Stimulated activated naive CD8-positive, alpha-beta T cell treated with anti-CD3 and anti-CD28 coated beads, Interleukin-15, Interleukin-2, amounts not matched to agents 100 U/mL and 50 U/mL, for 24 hours (primary cell): ENCODE measurements at places on chromosomes 7 and 10.

- DNase-seq = no peak
Observed at GRCh38 chr10:118027397-118027796, 19.3 kb downstream of the RAB11FIP2 start.

- DNase-seq = no peak
Observed at GRCh38 chr7:27917774-27918314, 177.9 kb downstream of the TAX1BP1 start.

DNA sequence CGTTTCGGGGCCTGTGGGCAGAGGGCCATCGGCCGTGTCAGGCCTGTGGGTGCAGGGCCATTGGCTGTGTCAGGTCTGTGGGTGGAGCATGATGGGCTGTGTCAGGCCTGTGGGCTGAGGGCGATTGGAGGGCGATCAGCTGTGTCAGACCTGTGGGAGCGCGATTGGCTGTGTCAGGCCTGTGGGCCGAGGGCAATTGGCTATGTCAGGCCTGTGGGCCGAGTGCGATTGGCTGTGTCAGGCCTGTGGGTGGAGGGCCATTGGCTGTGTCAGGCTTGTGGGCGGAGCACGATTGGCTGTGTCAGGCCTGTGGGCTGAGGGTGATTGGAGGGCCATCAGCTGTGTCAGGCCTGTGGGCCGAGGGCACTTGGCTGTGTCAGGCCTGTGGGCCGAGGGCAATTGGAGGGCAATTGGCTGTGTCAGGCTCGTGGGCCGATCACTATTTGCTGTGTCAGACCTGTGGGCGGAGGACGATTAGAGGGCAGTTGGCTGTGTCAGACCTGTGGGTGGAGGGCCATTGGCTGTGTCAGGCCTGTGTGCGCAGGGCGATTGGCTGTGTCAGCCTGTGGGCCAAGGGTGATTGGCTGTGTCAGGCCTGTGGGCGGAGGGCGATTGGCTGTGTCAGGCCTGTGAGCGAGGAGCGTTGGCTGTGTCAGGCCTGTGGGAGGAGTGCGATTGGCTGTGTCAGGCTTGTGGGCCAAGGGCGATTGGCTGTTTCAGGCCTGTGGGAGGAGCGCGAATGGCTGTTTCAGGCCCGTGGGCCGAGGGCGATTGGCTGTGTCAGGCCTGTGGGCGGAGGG lies 54.1 kb downstream of the DYNC2I1 start:
- DNase-seq = no peak

- no peak for DNase-seq
Observed at GRCh38 chr7:117323851-117324711, 1.2 kb upstream of the WNT2 start.

DNA sequence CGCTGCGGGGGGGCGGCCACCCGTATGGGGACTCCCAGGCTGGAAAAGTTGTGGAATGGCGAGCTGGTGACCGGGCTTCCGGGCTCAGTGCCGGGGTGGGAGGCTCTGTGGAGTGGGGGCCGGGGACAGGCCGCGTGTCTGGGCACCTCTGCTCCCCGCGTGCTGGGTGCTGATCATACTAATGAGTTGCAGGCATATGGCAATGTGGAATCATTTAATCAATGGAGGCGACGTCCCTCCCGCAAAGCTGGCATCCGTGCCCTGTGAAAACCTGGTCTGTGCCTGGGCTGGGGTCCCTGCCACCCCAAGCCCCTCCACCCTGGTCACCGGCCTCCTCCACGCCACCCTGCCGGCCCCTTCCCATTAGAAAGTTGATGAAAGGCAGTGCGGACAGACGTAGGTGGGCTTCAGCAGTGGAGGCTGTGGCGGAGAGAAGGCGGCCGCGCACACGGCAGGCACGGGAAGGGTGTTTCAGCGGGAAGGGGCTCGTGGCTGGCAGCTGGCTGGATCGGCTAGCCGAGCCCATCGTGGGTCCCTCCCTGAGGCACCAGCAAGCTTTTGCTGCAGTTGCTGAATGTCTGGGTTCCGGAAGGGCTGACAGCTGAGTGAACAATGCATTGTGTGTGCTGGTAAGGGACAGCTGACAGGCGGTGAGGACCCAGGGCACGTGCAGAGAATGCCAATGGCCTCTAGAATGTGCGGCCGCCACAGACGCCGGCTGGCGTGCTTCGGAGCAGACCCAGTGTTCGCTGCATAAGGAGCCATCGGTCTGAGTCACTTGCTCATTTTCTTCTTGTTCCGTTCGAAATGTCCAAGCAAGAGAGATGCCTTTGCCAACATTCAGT lies 1.5 kb downstream of the ADGRA1 start:
- no peak for DNase-seq

DNA sequence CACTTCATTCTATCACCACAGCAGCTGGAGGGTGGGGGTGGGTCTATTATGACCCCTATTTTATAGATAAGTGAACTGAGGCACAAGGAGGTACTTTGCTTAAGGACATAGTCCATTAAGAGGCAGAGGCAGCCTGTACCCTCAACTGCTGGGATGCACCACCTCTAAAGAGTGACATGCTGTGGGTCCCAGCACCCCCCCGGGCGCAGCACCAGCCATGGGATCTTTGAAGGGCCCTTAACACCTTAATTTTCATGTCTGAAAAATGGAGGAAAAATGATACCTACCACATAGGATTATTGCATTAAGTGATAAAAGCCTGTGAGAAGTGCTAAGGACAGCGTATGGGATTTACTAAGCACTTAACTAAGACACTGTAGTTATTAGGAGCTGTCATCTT lies 15.4 kb downstream of the ADCYAP1R1 start:
- no peak for DNase-seq
